ENCODE measurements at places on chromosomes 16 and 17.

- peak; percentile 26 for DNase-seq
These were observed 1.7 kb downstream of the HEXIM1 start for GRCh38 chr17:45149669-45150664.

- DNase-seq = no peak
These were observed 7.9 kb upstream of the SLFN14 start for GRCh38 chr17:35568561-35568960.

GRCh38 chr16:1997494-1998359 is 8.0 kb downstream of the SYNGR3 start:
- DNase-seq = no peak

GRCh38 chr17:40317345-40317873 is 8.4 kb downstream of the RARA start:
- peak; percentile 41 for DNase-seq

DNA sequence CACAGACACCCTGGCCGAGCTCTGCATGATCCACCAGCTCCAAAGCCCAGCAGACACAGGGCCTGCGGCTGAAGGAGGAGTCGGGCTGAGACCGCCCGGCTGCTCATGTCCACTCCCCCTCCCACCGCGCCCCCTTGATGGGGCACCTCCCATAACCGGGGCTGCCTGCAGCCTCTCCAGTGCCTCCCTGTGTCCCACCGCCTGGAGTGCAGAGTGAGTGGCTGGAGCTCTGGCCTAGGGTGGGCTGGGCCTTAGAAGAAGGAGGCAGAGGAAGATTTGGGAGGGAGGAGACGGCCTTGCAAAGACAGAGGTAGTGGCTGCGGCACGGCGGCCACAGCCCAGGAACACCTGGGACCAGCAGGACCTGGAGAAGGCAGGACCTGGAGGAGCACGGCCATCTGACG is 4.0 kb downstream of the CBFA2T3 start:
- no peak for DNase-seq

DNA sequence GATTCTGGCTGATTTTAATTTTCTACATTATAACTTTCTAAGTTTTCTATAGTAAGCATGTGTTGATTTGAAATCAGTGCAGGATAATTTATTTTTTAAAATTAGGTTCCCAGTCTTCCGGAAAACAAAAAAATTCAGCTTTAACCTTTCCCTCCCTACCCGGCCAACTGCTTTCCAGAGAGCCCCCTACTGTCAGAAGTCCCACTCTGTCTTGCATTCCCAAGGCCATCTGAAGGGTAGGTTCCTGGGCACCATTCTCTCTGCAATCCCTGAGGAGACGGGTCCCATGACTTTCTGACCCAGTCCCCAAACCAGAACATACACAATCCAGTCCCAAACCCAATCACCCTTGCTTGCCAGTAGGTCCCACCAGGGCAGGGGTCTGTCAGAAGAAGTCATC is 200.3 kb downstream of the CYLD start:
- DNase-seq = no peak

- no peak for DNase-seq
These were observed 36.2 kb downstream of the DGKE start for GRCh38 chr17:56870081-56870651.

DNA sequence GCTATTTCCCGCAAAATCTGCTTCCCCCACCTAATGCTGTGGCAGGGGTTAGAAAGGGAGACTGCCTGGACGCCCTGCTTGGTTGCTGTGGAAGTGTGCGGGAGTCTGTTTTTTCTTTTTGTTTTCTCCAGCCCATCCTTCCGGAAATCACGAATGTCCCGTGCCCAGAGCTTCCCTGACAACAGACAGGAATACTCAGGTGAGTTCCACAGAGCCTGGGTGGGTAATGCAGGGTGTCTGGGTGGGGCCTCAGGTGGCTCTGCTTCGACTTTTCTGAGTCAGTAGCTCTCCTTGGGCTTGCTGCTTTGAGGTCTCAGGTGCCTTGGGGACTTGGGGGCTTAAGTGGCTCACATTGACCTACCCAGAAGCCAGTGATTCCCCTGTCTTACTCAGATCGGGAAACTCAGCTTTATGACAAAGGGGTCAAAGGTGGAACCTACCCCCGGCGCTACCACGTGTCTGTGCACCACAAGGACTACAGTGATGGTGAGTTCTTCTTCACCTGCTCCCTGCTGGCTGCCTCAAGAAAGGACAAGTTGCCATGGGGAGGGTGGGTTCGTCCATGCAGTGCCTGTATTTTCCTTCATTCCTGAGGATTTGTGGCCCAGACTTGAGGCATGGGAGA is 11.4 kb downstream of the LIMD2 start:
- no peak for DNase-seq

GRCh38 chr16:58259995-58260394 is 34.8 kb downstream of the PRSS54 start:
- DNase-seq = no peak

- DNase-seq = no peak
These were observed 63.6 kb downstream of the SCNN1B start for GRCh38 chr16:23365602-23366240.

- no peak for DNase-seq
These were observed 18.5 kb downstream of the RGS9 start for GRCh38 chr17:65155622-65156021.

DNA sequence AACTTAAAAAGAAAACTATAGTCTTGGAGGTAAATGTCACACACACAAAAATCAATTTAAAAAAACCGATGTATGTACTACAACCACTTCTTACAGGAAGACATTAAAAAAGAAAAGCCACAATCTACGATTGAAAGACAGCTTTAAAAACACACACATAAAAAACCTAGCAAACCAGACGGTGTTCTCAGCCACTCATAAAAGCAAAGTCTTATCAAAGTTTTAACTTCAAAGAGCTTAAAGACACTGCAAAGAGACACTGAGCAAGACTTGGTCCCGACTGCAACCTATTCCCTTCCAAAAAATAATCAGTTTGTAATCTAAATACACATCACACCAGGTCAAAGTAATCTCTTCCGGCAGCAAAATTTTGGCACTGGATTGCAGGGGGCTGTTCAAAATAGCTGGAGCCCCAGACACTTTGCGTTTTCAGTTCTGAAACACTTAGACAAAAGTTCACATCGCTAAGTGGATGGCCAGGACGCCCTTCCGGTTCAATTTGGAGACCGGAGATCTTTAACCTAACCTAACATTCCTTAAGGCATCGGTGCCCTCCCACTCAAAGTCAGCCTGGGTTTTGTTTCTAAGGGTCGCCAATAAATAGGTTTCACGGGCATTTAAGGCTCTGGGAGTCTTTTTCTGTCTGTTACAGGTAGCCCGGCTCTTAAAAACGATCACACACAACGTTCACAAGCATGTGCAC is 2.6 kb downstream of the ZCCHC14 start:
- DNase-seq = no peak

- no peak for DNase-seq
These were observed 23.6 kb upstream of the ABR start for GRCh38 chr17:1203111-1203966.

- DNase-seq = no peak
These were observed 28.4 kb upstream of the LYRM9 start for GRCh38 chr17:27921599-27921998.

DNA sequence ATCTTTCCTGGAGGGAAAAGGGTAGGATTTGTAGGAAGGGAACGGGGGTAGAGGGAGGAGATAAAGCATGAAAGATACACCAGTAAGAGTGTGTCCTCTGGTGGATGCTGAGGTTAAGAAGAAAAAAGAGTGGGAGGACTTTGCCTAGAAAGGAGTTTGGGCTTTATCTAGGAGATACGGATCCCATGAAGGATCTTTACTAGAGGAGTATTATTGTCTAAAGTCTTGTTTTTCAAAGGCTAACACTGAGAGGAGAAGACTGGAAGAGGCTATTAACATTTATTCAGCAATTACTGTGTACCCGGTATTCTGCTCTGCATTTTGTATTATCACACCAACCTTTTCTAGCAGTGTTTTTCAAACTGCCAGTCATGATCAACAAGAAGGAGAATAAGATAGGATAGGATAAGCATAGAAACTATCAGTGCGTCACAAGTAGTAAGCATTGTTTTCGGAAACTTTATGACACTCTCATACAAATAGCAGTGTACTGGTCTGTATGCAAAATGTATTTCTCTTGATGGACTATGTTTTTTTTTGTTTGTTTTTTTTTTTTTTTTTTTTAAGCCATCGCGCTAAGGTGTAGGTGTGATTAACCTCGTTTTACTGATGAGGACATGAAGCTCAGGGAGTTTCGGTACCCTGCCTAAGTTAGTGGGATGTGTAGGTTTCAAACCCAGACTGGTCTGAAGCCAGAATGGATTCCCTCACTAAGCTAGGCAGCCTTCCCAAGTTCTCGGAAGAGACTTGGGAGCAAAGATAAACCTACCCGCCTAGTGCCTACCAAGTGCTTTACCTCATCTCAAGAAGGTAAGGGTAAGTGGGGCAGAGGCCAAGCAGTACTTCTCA is 1.3 kb upstream of the SP2 start:
- DNase-seq = no peak

DNA sequence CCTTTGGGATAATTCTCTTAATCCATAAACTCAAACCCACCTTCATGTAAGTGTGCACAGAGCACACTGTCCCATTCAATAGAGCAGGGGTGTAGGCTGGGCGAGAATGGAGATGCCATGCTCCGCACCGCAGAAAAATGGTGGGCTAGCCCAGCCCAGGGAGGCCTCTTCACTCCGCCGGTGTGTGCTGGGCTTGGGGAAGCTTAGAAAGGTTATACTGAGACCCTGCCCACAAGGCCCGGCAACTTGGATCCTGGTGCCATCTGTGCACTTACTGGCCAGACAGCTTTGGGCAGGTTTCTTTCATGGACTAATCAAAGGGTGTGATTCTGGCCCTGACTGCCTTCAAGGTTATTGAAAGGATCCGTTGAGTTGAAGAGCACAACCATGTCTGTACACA is 3.7 kb upstream of the STAT5A start:
- no peak for DNase-seq

DNA sequence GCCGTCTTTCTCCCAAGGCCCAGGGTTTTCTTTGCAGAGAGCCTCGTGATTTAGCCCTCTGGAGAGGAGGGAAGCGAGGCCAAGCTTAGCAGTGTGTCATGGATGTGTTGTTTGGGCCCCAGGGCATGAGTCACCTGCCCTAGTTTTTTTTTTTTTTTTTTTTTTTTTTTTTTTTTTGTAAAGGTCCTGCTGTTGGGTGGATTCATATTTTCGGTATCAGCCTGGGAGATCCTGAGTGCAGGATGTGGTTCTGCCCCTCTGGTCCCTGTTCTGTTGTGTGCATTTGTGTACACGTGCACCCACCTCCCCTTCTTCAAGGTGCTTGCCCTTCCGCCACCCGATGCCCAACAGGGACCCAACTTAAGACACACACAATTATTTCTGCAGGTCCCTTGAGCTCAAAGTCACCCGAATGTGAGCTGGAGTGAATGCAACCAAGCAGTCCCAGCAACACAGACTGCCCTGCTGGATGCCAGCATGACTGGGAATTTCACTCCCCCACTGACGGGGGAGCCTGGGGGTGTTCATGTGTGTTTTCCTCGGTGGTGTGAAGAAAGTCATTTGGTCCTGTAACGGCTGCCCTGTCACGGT is 265.8 kb upstream of the TNRC6C start:
- no peak for DNase-seq

- DNase-seq = peak; percentile 85
These were observed 647.7 kb upstream of the SOX9 start for GRCh38 chr17:71472809-71473789.

DNA sequence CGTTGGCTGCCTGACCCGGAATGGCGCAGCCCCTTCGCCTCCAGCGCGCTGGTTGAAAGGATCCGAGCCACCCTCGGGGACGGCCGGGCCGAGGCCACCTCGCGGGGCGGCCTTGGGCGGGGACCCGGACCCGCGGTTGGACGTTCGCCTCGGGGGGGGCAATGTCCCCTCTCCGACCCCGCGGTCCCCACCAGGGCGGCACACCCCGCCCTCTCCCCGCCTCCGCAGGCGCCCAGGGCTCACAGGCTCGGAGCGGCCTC is 1.0 kb upstream of the SOX8 start:
- no peak for DNase-seq

- no peak for DNase-seq
These were observed 42.9 kb upstream of the C16orf78 start for GRCh38 chr16:49330562-49331201.

GRCh38 chr17:50487213-50488096 is 8.8 kb downstream of the RSAD1 start:
- DNase-seq = no peak

DNA sequence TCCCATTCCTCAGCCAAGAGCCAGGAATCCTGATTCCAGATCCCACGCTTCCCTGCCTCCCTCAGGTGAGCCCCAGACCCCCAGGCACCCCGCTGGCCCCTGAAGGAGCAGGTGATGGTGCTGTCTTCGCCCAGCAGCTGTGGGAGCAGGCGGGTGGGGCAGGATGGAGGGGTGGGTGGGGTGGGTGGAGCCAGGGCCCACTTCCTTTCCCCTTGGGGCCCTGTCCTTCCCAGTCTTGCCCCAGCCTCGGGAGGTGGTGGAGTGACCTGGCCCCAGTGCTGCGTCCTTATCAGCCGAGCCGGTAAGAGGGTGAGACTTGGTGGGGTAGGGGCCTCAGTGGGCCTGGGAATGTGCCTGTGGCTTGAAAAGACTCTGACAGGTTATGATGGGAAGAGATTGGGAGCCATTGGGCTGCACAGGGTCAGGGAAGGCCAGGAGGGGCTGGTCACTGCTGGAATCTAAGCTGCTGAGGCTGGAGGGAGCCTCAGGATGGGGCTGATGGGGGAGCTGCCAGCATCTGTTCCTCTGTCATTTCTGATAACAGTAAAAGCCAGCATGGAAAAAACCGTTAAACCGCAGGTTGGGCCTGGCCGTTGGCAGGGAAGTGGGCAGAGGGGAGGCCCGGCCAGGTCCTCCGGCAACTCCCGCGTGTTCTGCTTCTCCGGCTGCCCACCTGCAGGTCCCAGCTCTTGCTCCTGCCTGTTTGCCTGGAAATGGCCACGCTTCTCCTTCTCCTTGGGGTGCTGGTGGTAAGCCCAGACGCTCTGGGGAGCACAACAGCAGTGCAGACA is at the start of gene SPN:
Gene SPN, plus strand, starts transcription at position 232 of the 791 bp plus-strand sequence. Its CDS starts 482 bp downstream, at position 714.
- DNase-seq = no peak

- no peak for DNase-seq
These were observed 61.6 kb downstream of the HSD17B2 start for GRCh38 chr16:82096641-82097040.

DNA sequence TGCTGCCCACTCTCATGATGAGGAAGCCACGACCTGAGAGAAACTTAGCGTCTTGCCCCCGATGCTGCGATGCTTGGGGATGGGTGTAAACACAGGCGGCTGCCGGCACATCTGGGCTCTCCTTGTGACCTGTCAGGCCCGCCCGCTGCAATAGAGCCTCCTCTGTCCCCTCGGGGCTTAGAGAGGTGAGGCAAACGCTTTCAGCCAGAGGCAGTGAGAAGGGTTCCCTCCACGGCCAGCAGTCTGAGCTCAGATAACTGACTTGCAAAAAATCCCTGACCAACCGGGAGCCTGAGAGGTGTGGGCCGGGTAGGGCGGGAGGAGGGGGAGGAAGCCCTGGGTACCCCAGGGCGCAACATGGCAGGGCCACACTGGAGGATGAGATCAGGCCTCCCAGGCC is 260.6 kb downstream of the C16orf95 start:
- no peak for DNase-seq

All from NCI-H1436 (cell line).